Activated T-helper 17 cell treated with anti-CD3 and anti-CD28 coated beads, Interleukin-2, amount 50 U/mL, for 72 hours (primary cell): ENCODE measurements at places on chromosomes 16 and 17. TPM values are rescaled to one million over a fixed set of nuclear protein-coding genes. Genes with fewer than 3 reads are reported as not detected.

DNA sequence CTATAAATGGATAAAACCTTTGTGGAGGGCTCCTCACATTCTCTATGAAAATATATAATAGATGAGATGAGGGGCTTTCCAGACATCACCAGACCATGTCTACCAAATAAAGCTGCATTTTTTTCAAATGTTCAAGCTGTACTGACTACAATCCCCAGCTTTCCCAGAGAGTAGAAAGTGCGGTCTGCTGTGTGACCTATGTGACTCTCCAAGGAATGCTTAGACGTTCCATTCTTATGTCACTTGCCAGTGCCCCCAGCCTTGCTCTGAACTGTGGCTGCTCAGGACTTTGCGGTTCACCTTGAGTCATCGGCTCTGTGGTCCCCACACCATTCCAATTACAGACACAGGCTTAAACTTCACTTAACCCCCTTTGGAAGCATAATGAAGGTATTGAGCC lies 47.8 kb upstream of the SCNN1B start:
- peak; percentile 58 for ATAC-seq

GRCh38 chr17:2212400-2212981 lies 91.1 kb downstream of the SMG6 start:
- no peak for ATAC-seq

Gene ARHGDIG
- not detected for total RNA-seq

Gene ANKFY1
- 31.7 TPM for total RNA-seq

DNA sequence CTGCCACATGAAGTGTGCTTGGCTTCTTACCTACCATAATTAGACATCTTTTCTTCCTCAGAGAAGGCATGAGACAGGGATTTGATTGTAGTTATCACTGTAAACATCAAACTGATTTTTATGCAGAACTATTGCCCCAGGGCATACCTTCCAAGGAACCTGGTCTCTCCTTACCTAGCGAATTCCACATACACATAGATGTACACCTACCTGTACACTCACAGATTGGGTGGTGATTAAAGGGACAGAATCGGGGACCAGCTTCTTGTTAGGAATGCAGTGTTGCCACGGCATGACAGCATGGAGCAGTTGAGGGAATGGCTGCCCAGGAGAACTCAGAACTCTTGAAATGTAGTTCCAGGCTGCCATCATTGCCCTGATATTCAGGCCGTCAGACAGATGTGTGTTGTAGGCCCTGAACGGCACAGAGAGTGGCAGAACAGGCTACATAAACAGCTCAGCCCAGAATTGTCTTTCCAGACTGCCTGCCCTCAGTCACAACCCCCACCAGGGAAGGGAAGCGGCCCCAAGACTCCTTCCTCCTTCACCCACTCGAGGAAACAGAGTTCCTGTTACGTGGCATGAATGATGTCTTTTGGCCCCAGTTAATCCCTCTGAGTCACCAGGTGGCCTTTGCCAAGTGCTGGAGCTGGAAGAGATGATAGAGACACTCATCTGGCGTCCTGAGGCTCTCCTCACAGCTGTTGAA lies 17.8 kb upstream of the NAGLU start:
- no peak for ATAC-seq

- no peak for ATAC-seq
Measured at GRCh38 chr16:78993346-78993745, 607.2 kb downstream of the MAF start.

DNA sequence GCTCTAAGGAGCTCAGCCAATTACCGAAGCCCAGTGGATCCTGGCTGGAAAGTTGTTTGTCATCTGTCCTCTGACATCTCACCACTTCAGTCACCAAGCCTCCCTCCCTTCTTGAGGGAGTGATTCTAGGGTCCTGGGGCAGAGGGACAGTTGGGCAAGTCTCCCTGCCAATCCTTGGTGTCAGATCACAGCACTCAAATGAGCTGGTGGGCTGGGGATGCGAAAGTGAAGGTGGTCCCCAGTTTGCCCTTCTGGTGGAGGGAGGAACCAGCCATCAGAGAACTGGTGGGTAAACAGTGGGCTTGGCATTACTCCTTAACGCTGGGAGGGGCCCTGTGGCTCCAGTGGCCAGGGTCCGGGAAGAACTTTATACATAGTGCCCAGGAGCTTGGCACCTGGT lies 4.4 kb upstream of the CALB2 start:
- ATAC-seq, result no peak

- no peak for ATAC-seq
Measured at GRCh38 chr17:63285551-63285950, 160.6 kb downstream of the CYB561 start.

DNA sequence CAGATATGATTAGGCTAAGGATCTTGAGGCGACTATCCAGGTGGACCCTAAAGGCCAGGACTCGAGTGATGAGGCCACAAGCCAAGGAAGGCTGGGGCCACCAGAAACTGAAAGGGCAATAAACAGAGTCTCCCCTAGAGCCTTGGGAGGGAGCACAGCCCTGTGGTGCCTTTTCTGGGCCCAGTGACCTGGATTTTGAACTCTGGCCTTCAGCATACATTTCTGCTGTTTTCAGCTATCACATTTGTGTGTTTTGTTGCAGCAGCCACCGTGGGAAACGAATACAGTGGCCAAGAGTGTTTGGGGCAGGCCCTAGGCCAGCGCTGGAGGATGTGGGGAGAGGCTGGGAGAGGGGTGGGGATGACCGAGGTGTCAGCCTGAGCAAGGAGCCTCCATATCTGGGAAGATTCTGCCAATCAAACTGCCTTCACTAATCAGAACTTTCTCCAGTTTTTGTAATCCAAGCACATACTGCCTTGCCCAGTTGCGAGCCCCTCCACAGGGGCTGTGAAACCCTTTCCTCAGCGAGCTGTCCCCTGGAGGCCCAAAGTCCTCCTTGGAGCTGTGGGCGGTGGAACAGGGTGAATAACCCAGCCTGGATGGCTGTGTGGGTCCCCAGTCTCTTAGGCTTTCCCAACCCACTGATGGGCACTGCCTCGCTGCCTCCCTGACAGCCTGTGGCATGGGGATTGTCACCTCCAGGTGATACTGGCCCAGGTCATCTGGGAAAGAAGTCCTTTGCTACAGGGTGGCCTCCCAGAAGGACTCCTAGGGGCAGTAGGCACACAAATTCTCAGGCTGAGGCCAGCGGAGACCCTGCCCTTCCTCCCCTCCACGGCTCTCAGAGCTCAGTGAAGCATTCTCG lies 16.8 kb downstream of the B9D1 start:
- no peak for ATAC-seq

Gene CD300A
- 3.0 TPM for total RNA-seq
